ENCODE measurements at places on chromosomes 1 and 21. TPM values are rescaled to one million over a fixed set of nuclear protein-coding genes. Genes with fewer than 3 reads are reported as not detected.

- peak; percentile 18 for DNase-seq
- H3K4me1 ChIP-seq = no peaks in the 10 kb centered on the region
- H3K27me3 ChIP-seq = peaks cover 12% of the 10 kb centered on the region
- no peak overlapping the region for H3K4me3 ChIP-seq
Observed at GRCh38 chr1:7885513-7886404, 32.9 kb upstream of the UTS2 start.

DNA sequence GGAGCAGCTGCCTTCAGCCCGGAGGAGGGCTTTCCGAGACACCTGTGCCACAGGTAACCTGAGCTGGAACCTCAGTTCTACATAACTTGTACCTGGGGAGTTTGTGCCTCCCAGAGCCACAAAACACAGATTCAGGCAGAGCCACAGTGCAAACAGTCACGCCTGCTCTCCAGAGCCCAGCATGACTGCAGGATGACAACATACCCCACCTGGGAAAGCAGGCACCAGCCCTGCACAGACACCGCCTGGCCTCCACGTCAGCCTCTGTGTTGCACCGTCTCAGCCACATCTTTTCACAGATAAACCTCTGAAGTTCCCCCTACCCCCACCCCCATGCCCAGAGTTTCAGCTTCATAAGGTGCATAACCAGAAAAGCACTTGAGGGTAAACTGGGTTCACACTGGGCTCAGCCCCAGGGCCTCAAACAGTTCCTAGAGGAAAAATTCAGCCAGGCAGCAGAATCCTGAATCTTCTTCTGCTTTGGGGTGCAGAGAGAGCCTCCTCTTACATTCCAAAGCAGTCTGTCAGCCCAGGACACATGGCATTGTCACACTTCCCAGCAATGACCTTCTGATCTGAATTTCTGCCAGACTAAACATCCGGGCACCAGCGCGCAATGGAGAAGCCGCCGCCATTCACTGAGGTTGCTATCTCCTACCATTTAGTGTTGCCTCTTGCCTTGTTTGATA, 229.5 kb downstream of the TOMM20 start:
- H3K4me3 ChIP-seq = no peak overlapping the region
- no peak overlapping the region for H3K27ac ChIP-seq
- H3K4me1 ChIP-seq = peaks cover 17% of the 10 kb centered on the region
- peak; percentile 76 for DNase-seq

GRCh38 chr1:203173566-203173965, 2.1 kb downstream of the MYBPH start:
- H3K27ac ChIP-seq = no peak overlapping the region
- peaks cover 4% of the 10 kb centered on the region for H3K4me1 ChIP-seq
- no peak overlapping the region for H3K4me3 ChIP-seq
- no peaks in the 10 kb centered on the region for H3K36me3 ChIP-seq
- no peak for DNase-seq
- no peaks in the 10 kb centered on the region for H3K27me3 ChIP-seq

DNA sequence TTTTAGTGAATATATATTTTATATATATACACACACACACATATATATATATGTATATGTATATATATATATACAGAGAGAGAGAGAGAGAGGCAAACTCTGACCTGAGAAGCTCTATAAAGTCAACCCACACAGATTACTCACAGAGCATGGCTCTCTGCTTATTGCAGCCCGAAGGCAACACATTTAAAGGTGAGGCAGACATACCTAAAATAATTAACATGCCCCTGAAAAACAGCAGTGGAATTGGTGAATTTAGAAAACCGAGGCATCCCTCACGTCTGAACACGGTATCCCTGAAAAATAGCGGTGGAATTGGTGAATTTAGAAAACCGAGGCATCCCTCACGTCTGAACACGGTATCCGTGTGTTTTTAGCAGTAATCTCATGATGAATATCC, 228.2 kb downstream of the KIF26B start:
- no peaks in the 10 kb centered on the region for H3K36me3 ChIP-seq
- no peaks in the 10 kb centered on the region for H3K27me3 ChIP-seq
- no peak overlapping the region for H3K27ac ChIP-seq
- no peak for DNase-seq
- no peaks in the 10 kb centered on the region for H3K4me1 ChIP-seq

Gene PLPPR4
- total RNA-seq = 0.27 TPM

- no peak overlapping the region for H3K4me3 ChIP-seq
- no peaks in the 10 kb centered on the region for H3K4me1 ChIP-seq
- H3K27ac ChIP-seq = no peak overlapping the region
- DNase-seq = peak; percentile 87
- no peaks in the 10 kb centered on the region for H3K36me3 ChIP-seq
Observed at GRCh38 chr1:21368515-21369289, 71.2 kb upstream of the NBPF3 start.

- H3K27ac ChIP-seq = no peak overlapping the region
- H3K36me3 ChIP-seq = peaks cover 54% of the 10 kb centered on the region
- no peak for DNase-seq
- H3K27me3 ChIP-seq = no peaks in the 10 kb centered on the region
- H3K4me3 ChIP-seq = no peak overlapping the region
Observed at GRCh38 chr1:223765719-223766340, 53.5 kb downstream of the CAPN2 start.

- no peaks in the 10 kb centered on the region for H3K36me3 ChIP-seq
- no peaks in the 10 kb centered on the region for H3K4me1 ChIP-seq
- no peak overlapping the region for H3K27ac ChIP-seq
- no peak overlapping the region for H3K4me3 ChIP-seq
Observed at GRCh38 chr1:101902199-101902598, 94.5 kb downstream of the OLFM3 start.

DNA sequence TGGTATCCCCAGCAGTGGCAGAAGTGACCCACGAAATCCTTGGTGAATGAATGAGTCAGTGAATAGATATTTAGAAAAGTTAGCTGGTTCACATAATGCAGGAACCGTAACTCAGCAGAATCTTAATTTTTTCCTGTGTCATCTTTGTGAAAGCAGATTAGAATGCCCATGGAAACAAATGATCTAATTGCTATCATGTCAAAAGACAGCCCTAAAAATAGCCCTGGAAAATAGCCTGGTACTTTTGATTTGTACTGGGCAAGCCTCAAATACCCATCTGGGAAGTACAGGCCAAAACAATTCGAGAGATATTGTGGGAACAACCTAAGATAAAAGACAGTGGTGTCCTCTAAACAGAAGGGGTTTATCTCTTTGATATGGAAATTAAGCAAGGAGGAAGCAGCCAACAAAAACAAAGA, 21.1 kb downstream of the FYB2 start:
- no peaks in the 10 kb centered on the region for H3K27me3 ChIP-seq
- H3K27ac ChIP-seq = no peak overlapping the region
- no peaks in the 10 kb centered on the region for H3K36me3 ChIP-seq
- DNase-seq = no peak
- no peaks in the 10 kb centered on the region for H3K4me1 ChIP-seq

DNA sequence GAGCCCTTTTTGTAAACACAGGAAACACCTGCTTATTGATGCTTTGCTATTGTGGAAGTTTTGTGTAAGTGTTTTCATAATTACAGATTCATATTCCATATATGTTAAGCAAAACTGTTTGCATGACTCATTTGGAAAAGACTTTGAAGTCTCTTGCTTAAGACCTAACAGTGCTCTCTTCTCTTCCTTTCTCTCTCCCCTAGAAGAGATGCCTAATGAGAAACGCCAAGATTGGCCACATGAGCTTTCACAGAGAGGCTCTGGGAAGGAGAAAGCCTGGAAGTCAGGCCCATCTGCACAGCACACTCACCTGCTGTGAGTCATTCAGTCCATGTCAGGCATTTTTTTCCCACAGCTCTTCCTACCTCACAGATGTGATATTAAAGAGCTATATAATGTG, 101.6 kb upstream of the PALMD start:
- H3K36me3 ChIP-seq = no peaks in the 10 kb centered on the region
- no peaks in the 10 kb centered on the region for H3K27me3 ChIP-seq
- no peak overlapping the region for H3K4me3 ChIP-seq
- no peaks in the 10 kb centered on the region for H3K4me1 ChIP-seq
- H3K27ac ChIP-seq = no peak overlapping the region
- no peak for DNase-seq

GRCh38 chr1:218775501-218776021, 398.1 kb upstream of the LYPLAL1 start:
- H3K4me1 ChIP-seq = no peaks in the 10 kb centered on the region
- H3K27me3 ChIP-seq = no peaks in the 10 kb centered on the region
- DNase-seq = no peak
- H3K36me3 ChIP-seq = no peaks in the 10 kb centered on the region

Gene CALML6
- total RNA-seq = 0.61 TPM

DNA sequence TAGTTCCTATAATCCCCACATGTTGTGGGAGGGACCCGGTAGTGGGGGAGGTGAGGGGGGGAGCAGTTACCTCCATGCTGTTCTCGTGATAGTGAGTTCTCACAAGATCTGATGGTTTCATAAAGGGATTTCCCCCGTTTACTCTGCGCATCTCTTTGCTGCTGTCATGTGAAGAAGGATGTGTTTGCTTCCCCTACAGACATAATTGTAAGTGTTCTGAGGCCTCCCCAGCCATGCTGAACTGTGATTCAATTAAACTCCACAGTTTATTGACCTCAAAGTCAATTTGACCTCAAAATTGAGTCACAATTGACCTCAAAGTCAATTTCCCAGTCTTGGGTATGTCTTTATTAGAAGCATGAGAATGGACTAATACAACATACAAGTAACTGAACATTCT, 19.7 kb downstream of the DPH5 start:
- no peak for DNase-seq
- no peak overlapping the region for H3K4me3 ChIP-seq
- no peaks in the 10 kb centered on the region for H3K4me1 ChIP-seq
- no peaks in the 10 kb centered on the region for H3K36me3 ChIP-seq

- no peaks in the 10 kb centered on the region for H3K4me1 ChIP-seq
- H3K27me3 ChIP-seq = no peaks in the 10 kb centered on the region
- H3K36me3 ChIP-seq = no peaks in the 10 kb centered on the region
- no peak overlapping the region for H3K4me3 ChIP-seq
- no peak for DNase-seq
- no peak overlapping the region for H3K27ac ChIP-seq
Observed at GRCh38 chr1:40248412-40248811, 675 bp downstream of the TMCO2 start.

DNA sequence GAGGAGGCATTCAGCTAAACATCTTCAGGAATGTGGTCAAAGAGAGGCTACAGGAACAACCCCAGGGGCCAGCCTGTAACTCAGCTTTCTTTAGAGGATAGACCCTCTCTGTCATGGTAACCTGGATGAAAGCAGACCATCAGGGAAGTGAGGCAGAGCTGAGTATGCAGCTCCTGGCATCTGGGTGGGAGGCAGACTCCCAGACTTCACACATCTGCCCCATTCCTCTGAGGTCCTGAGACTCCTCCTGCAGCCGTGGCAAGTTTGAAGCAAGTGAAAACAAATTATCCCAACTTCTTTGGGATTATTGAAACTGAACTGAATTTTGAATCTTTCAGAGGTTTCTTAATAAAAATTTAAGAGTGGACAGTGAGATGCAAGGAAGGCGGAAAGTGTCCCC, 126.1 kb upstream of the KIAA0040 start:
- no peak overlapping the region for H3K4me3 ChIP-seq
- no peaks in the 10 kb centered on the region for H3K36me3 ChIP-seq
- H3K27ac ChIP-seq = no peak overlapping the region

Gene CDCA8
- 3.2 TPM for total RNA-seq

GRCh38 chr21:36550761-36551160, 70.8 kb upstream of the CLDN14 start:
- H3K27me3 ChIP-seq = peaks cover 3% of the 10 kb centered on the region
- no peak overlapping the region for H3K4me3 ChIP-seq

Gene ANGPTL1
- 66.7 TPM for total RNA-seq

Gene TP73
- total RNA-seq = 0.22 TPM

DNA sequence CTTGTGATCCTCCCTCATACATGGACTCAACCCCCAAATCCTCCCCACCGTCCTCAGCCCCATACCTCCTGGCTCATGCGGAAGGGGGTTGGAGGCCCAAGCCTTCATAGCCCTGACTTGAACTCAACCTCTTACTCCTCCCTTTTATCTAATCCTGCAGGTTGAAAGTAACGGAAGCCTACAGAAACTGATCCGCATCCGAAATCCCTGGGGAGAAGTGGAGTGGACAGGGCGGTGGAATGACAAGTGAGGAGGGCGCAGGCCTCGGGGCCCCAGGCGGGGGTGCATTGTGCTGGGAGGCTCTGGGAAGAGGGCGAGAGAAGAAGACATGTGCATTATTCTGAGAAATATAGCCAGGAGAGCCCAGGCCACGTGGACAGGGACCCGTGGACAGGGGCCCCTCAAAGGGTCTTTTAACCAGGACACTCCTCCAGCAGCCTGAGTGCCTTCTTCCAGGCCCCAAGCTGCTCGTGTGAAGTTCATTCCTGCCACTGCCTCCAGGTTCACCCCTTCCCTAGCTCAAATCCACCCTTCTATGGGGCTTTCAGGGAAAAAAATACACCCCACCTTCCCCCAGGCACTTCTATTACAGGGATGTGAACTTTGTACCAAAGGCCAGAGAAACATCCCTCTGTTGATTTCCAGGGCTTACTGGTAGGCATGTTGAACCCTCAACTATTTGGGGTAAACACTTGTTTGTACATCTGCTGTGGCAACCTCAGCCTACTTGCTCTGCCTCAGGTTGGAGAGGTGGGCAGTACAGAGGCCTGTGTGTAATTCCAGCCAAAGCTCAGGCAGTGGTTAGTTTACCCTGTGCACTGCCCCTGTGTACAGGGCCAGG, 38.6 kb downstream of the CAPN2 start:
- peaks cover 18% of the 10 kb centered on the region for H3K4me1 ChIP-seq
- H3K27me3 ChIP-seq = no peaks in the 10 kb centered on the region
- no peaks in the 10 kb centered on the region for H3K36me3 ChIP-seq
- no peak overlapping the region for H3K27ac ChIP-seq
- no peak overlapping the region for H3K4me3 ChIP-seq
- DNase-seq = no peak

GRCh38 chr1:186781730-186782129, 47.0 kb upstream of the PLA2G4A start:
- H3K27me3 ChIP-seq = no peaks in the 10 kb centered on the region
- no peaks in the 10 kb centered on the region for H3K4me1 ChIP-seq

Gene FMO3
- total RNA-seq = 20.6 TPM

DNA sequence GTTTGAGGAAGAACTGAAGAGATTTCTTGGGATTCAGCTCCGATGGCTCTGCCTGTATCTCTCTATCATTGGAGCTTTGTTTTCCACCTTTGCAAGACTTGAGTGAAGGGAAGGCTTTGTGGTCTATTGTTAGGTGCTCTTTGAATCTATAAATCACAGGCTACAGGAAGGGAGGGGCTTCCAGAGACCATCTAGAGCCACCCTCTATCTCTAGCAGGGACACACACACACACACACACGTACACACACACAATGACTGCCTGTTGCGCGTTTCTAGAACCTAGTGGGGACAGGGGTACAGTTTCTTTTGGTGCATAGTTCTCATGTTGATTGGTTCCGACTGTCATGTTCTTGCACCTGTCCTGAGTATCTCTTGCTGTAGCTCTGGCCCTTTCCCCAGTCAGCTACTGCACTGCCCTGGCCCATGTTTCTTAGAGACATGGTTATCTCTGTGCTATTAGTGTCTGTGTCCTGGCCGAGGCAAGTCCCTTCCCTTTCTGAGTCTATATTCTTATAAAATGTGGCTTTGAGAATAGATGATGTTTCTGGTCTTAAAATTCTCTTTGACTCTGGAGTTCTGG, 60.7 kb downstream of the MAN1C1 start:
- DNase-seq = no peak
- no peak overlapping the region for H3K4me3 ChIP-seq
- H3K27me3 ChIP-seq = no peaks in the 10 kb centered on the region
- H3K36me3 ChIP-seq = no peaks in the 10 kb centered on the region
- no peaks in the 10 kb centered on the region for H3K4me1 ChIP-seq
